ENCODE measurements at places on chromosomes 13 and 19.

- peak; percentile 91 for DNase-seq
Observed at GRCh38 chr19:33293255-33294057, 8.9 kb downstream of the CEBPA start.

- DNase-seq, result no peak
Observed at GRCh38 chr13:98909016-98909415, 68.8 kb downstream of the DOCK9 start.

GRCh38 chr13:112133499-112134390, 66.8 kb downstream of the SOX1 start:
- DNase-seq, result no peak

- no peak for DNase-seq
Observed at GRCh38 chr13:28542804-28543203, 47.9 kb upstream of the FLT1 start.

DNA sequence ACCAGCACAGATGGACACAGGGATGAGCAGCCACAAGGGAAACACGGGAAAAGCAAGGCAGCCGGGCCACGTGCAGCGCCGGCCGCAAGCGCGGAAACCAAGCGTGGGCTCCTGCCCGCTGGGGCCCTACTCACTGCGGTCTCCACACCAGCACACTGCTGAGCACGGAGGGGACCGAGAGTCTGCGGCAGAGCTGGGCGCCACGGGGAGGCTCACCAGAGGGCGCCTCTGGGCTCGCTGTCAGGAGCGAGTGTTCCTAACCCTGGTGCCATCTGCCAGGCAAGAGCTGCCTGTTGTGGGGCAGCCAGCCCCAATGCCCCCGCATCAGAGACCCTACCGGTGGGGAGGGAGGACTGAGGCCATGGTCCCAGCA, 26.5 kb downstream of the MPND start:
- peak; percentile 79 for DNase-seq

- no peak for DNase-seq
Observed at GRCh38 chr13:25869941-25870340, 181.9 kb downstream of the SHISA2 start.

- DNase-seq, result no peak
Observed at GRCh38 chr13:90622541-90622940, 724.9 kb upstream of the MIR17HG start.

- peak; percentile 13 for DNase-seq
Observed at GRCh38 chr19:8642561-8642960, 12.1 kb downstream of the NFILZ start.

DNA sequence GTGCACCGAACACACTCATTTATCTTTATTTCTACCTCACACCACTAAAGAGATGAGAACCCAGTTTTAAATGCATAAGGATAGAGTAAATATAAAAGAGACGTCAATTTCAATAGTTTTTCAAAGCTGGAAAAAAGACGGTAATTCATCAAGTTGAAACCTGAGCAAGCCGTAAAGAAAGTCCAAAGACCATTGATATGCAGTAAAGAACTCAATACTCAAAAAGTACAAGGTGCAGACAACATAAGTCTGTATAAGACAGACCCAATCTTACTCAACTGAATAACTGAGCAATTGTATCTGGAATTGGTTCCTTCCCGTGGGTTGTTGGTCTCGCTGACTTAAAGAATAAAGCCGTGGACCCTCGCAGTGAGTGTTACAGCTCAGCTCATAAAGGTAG, 82.1 kb downstream of the SERP2 start:
- DNase-seq, result no peak

DNA sequence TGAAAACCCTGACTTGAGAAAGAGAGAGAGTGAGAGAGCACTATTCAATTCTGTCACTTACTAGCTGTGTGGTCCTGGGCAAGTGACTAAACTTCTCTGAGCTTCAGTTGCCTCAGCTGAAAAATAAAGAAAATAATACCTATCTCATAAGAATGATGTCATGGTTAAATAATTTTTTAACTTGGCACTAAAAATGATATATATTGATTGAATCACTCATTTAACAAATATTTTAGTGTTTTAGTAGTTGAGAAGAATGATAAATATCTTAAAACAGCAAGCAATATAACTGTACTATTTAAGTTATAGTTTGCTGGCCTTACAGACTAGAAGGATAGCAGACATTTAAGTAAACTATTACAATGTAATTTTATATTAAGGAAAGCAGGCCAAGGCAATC, 764.2 kb downstream of the DIAPH3 start:
- no peak for DNase-seq

DNA sequence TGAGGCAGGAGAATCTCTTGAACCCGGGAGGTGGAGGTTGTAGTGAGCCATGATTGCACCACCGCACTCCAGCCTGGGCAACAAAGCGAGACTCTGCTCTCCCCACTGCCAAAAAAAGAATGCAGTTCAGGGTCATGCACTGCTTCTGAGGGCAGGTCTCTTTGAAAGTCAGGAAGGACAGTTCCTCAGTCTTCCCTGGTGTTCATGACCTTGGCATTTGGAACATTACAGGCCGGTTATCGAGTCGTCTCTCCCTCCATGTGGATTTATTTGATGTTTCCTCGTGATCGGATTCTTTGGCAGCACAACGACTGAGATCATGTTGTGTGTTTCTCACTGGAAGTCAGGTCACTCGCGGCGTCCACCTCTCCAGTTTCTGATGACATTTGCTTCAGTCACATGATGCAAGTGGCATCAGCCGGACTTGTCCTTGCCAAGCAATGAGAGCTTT, 17.2 kb downstream of the FGF21 start:
- no peak for DNase-seq

DNA sequence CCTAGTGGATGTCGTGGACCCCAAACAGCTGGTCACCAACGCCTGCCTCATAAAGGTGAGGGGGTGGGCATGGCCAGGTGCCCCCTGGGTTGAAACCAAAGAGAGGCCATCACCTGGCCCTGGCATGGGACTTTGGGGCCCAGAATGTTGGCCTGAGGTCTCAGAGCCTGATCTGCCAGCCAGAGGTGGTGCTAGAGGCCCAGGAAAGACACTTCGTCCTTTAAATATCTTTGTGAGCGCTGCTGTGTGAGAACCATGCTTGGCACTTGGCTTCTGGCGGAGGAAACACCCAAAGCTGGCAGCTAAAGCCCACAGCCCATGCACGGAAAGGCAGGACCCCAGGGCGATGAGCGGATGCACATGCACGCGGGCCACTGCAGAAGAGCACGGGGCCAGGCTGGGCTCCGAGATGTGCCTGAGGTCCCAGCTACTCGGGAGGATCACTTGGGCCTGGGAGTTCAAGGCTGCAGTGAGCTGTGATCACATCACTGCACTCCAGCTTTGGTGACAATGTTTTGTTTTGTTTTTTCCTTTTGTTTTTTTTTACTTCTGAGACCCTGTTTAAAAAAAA, 4.3 kb upstream of the ADM5 start:
- no peak for DNase-seq

GRCh38 chr19:48966541-48967345, 1.6 kb downstream of the FTL start:
- DNase-seq, result peak; percentile 65

GRCh38 chr13:20828539-20829364, 55.0 kb upstream of the EEF1AKMT1 start:
- peak; percentile 75 for DNase-seq

GRCh38 chr13:97160421-97160820, 61.7 kb upstream of the MBNL2 start:
- no peak for DNase-seq

DNA sequence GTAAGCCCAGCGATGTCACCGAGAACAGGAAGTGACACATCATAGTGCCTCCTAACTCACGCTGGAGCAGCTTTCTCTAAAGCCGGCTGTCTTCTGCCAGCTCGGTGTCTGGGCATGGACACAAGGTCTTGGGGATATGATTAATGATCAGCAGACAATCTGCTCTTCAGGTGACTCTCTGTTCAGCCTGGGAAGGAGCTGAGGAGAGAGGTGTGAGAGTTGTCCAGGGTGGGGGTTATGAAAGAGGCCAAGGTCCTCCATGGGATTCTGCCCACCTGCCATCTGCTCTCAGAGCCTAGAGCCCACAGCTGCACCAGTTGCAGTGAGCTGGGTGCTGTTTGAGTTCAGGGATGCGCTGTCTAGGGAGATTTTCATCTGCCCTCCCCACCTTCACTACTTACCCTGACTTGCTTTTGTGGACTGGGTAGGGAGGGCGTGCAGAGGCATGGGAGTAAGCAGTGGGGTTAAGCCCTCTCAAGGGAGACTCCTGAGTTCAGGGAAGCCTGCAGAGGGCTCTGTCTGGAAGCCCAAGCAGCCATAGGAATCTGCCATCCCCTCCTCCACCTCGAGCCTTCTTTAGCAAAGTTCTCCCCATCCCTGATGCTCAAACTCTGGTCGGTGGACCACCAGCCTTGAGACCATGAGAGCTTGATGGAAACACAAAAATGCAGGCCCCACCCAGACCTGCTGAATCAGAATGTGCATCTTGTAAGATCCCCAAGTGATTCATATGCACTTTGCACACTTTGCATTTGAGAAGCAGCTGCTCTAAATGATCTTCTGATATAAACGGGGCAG, 539.7 kb downstream of the RFC3 start:
- DNase-seq, result no peak

DNA sequence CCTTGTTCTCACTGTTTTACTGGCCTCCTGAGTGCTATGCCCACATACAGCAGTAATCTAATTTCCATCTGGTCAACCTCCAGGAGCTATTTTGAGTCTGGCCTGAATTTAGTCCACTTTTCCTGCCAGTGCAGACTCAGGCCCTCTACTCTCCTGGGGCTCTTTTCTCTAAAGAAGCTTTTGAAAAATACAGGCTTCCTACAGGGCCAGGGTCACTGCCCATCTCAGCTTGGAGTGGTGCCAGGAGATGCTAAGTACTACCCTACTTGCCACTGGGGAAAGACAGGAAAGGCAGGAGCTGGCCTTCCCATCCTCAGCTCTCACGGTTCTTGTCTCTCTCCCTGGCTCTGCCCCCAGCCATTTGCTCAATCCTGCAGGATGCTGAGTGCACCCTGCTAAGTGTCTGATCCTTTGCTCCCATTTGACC, 101.7 kb upstream of the SERP2 start:
- DNase-seq, result no peak

DNA sequence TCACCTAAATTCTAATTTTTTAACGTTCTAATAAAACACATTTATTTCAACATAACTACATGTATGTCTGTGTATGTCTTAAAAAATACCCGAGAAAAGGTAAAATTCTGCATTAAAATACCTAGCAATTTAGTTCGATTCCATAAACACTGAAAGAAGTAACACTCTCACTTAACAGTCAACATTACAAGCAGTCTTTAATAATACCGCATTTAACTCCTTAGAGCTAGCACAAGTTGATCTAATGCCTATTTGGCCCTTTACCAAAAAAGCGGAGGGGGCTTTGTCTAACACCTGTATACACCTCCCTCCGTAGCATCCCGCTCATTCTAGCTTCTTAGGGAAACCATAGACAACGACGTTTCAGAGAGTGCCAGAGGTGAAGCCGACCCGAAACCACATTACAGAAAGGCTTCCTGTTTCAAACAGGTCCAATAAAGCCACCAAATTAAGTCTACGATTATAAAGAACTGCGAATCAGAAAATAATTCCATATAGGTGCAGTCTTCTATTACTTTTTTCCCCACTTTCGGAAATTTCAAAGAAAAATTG, 1.2 kb downstream of the SPART start:
- no peak for DNase-seq

DNA sequence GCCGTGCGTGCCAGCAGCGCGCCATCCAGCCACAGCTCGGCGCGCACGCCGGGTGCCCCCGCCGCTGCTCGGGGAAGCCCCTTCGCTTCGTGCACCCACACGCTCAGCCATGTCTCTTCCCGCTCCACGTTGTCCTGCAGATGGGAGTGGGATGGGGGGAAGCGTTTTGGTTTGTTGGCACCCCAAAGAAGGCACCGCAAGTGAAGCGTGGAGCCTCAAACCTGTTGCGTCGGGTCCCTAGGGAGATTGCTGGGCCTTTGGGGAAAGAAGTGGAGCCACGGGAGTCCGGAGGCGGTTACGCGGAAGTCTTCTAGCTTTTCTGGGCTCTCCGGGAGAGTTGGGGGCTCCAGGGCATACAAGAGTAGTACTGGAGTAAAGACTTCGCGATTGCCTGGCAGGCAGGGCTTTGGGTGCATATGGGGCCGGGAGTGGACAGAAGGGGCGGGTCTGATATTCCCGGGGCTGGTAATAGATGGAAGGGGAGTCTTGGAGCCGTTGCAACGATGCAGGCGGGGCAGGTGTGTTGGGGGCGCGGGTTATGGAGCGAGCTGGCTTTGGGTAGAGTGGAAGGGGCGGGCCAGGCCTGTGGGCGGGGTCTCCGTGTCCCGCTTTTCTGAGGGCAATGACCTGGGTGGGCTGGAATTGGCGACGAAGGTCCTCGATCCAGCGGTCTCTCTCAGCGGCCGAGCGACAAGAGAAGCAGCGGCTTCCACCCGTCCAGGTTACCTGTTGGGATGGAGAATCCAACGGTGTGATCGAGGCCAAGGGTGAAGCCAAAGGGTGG, 6.5 kb downstream of the RASAL3 start:
- no peak for DNase-seq

GRCh38 chr13:106986687-106987426, 418.9 kb upstream of the ARGLU1 start:
- DNase-seq, result no peak

GRCh38 chr13:53238261-53238660, 209.6 kb downstream of the OLFM4 start:
- DNase-seq, result no peak

GRCh38 chr19:45517641-45518468, 10.6 kb downstream of the VASP start:
- DNase-seq, result no peak

GRCh38 chr13:41670873-41671443, 213.6 kb downstream of the RGCC start:
- DNase-seq, result no peak

- peak; percentile 73 for DNase-seq
Observed at GRCh38 chr19:4327252-4327876, 11.3 kb downstream of the STAP2 start.

GRCh38 chr13:103873725-103874124, 807.5 kb upstream of the SLC10A2 start:
- no peak for DNase-seq

DNA sequence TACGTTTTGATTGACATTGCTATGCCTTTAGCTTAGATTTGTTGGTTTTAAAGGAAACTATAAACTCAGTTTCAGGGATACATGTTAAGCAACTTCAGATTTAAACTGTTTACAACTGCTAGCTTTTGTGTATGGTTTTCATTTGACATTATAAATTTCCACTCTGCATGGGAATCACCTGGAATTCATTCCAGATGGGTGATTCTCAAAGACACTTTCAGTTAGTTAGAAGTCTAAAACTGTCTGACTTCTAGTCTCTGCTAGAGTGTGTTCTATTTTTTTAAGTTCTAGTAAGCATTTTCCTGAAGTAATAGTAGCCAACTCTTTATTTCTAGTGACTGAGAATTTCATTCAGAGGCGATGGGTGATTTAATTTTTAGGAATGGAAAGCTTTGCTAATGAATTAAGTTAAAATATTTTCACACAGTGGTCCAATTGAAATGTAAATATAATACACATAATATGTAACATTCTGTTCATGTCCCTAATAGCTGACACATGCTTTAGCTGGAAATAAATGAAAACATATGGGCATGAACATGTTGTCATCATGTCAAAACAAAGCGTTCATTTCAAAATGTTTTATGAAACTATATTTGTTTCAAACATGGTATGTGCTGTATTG, 58.3 kb upstream of the CSNK1A1L start:
- DNase-seq, result no peak
